PC-9 (cell line): ENCODE measurements at places on chromosomes 7 and 10. TPM values are rescaled to one million over a fixed set of nuclear protein-coding genes. Genes with fewer than 3 reads are reported as not detected.
A peak's percentile ranks its signal among the peaks of the same experiment; 100 is the strongest.

ZNF32 gene
- total RNA-seq, result 9.8 and 16.8 TPM in 2 replicates

HPS1 gene
- 43.2 and 47.0 TPM in 2 replicates for total RNA-seq

SPAG6 gene
- total RNA-seq, result 0.55 TPM in 1 of 2 replicates, not detected in the other

LRRC4 gene
- total RNA-seq, result 0.10 and 0.39 TPM in 2 replicates

DYNC1I1 gene
- total RNA-seq, result not detected in 2 replicates

PON1 gene
- not detected in 2 replicates for total RNA-seq

SFMBT2 gene
- total RNA-seq, result 0.07 TPM in 1 of 2 replicates, not detected in the other

ANKRD61 gene
- total RNA-seq, result 0.37 TPM in 1 of 2 replicates, not detected in the other

CCL26 gene
- total RNA-seq, result not detected in 2 replicates

SGPL1 gene
- 96.9 and 141 TPM in 2 replicates for total RNA-seq

GPR15LG gene
- total RNA-seq, result not detected in 2 replicates

FAM25A gene
- total RNA-seq, result 8.2 and 11.4 TPM in 2 replicates

KCNIP2 gene
- 4.0 and 5.1 TPM in 2 replicates for total RNA-seq

DNA sequence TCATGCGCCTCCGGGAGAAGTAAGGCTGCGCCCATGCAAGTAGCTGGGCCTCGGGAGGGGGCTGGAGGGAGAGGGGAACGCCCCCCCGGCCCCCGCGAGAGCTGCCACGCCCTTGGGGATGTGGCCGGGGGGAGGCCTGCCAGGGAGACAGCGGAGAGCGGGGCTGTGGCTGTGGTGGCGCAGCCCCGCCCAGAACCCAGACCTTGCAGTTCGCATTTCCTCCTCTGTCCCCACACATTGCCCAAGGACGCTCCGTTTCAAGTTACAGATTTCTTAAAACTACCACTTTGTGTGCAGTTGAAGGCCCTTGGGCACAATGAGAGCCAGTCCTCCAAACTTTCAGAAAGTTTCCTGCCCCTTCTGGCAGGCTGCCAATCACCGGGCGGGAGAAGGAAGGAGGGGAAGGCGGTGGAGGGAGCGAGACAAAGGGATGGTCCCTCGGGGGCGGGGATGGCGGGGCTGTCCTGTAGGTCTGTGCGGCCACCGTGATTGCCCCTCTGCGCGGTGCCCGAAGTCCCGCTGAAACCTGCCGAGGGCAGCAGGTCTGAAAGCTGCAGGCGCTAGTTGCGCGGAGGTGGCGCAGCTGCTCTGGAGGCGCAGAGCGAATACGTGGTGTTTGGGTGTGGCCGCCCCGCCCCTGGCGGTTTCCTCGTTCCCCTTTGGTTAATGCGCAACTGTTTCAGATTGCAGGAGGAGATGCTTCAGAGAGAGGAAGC is 2.1 kb downstream of the VIM start:
- peak overlapping the region; percentile 75 for H3K4me3 ChIP-seq
- H3K36me3 ChIP-seq, result no peaks in the 10 kb centered on the region
- DNase-seq, result peak; percentile 80
- H3K27me3 ChIP-seq, result peaks cover 13% of the 10 kb centered on the region; the same call in 1 of the 2 replicates

GRCh38 chr7:67743501-67743900 is 746.9 kb downstream of the TYW1 start:
- H3K27me3 ChIP-seq, result 0 out of 2 replicates have a peak, but pooled peaks cover 5% of the 10 kb centered on the region
- no peak overlapping the region for H3K4me3 ChIP-seq
- no peaks in the 10 kb centered on the region for H3K36me3 ChIP-seq
- no peak for DNase-seq

GRCh38 chr10:11026773-11027172 is 9.1 kb downstream of the CELF2 start:
- no peaks in the 10 kb centered on the region for H3K4me1 ChIP-seq

DNA sequence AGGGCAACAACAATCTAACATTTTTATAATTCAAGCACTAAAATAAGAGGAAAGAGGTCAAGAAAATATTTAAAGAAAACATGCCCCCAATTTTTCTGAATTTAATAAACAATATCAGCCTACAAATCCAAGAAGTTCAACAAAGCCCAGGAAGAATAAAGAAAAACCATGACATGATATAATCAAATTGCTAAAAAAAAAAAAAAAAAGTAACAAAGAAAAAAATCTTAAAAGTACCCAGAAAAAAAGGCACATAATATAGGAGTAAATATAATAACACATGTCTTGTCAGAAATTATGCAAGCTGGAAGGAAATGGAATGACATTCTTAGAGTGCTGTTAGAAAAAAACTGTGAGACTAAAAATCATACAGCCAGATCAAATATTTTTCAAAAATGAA is 151.4 kb downstream of the IMMP2L start:
- no peak for DNase-seq
- H3K27me3 ChIP-seq, result no peaks in the 10 kb centered on the region
- no peaks in the 10 kb centered on the region for H3K4me1 ChIP-seq

DNA sequence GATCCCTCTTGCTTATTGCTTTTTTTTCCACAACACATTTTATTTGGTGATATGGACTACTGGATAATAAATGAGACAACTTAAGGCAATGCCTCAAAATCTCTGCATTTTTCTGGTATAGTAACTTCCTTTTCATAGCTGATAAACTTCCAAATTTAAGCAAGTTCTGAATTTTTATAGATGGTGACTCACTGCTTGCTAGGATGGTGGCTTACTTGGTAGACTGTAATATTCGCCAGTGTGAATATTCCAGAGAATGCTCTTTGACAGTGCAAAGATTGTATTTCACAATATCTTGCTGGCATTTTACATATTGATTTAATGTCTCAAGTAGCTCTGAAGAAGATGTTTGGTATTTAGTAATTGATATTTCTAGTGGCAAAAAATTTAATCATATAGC is 472.4 kb downstream of the TFEC start:
- no peaks in the 10 kb centered on the region for H3K4me1 ChIP-seq
- H3K27ac ChIP-seq, result no peak overlapping the region
- no peak overlapping the region for H3K4me3 ChIP-seq

GRCh38 chr10:98611436-98611835 is 164.7 kb upstream of the HPS1 start:
- H3K27me3 ChIP-seq, result peaks cover 16% of the 10 kb centered on the region; the same call in 1 of the 2 replicates
- no peak for DNase-seq
- no peak overlapping the region for H3K27ac ChIP-seq
- no peaks in the 10 kb centered on the region for H3K36me3 ChIP-seq

GRCh38 chr10:14377591-14378175 is 47.0 kb upstream of the FRMD4A start:
- no peaks in the 10 kb centered on the region for H3K36me3 ChIP-seq
- H3K4me3 ChIP-seq, result no peak overlapping the region
- DNase-seq, result no peak
- peaks cover 69% of the 10 kb centered on the region for H3K27me3 ChIP-seq
- no peaks in the 10 kb centered on the region for H3K4me1 ChIP-seq
- H3K27ac ChIP-seq, result no peak overlapping the region

- peaks cover 54% of the 10 kb centered on the region for H3K4me1 ChIP-seq
- 0 out of 2 replicates have a peak overlapping the region, but pooled peaks have one; percentile 27 for H3K27ac ChIP-seq
- H3K4me3 ChIP-seq, result peak overlapping the region; percentile 77
- H3K36me3 ChIP-seq, result peaks cover 40% of the 10 kb centered on the region
- peak; percentile 80 for DNase-seq
- no peaks in the 10 kb centered on the region for H3K27me3 ChIP-seq
Observed at GRCh38 chr7:44881610-44882009, 3.7 kb downstream of the PURB start.

DNA sequence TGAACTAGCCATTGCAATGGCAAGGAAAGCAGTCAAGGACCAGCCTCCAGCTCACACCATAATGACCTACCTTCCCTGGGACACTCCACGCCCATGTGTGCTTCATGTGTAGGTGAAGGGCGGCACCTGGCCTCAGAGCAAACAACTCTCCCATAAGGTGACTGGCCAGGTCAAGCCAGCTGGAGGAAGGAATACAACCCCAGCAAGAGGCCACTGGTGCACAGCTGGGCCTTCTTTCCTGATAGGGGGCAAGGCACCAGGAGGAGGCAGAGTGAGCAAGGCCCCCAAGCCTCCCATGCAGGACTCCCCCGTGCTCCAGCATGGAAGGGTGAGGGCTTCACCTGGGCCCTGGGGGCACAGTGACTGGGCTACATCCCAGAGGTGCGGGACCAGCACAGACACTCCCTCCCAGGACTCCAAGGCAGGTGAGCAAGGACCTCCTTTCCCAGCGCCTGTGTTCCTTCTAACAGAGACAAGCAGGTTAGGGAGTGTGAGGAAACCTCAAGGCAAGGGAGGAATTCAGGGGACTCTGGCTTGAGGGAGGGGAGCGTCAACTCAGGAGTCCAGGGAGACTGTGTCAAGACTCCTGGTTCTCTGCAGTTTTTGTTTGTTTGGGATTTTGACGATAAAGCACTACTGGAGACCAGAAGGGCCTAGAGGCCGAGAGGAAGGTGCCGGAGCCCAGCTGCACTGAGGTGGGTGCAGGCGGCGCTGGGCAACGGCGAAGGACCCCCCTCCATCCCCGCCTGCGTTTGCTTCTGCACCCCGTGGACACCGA is 1.7 kb downstream of the PTPRN2 start:
- no peak for DNase-seq
- no peak overlapping the region for H3K27ac ChIP-seq
- no peak overlapping the region for H3K4me3 ChIP-seq
- H3K4me1 ChIP-seq, result peaks cover 23% of the 10 kb centered on the region
- peaks cover 47% of the 10 kb centered on the region for H3K27me3 ChIP-seq

DNA sequence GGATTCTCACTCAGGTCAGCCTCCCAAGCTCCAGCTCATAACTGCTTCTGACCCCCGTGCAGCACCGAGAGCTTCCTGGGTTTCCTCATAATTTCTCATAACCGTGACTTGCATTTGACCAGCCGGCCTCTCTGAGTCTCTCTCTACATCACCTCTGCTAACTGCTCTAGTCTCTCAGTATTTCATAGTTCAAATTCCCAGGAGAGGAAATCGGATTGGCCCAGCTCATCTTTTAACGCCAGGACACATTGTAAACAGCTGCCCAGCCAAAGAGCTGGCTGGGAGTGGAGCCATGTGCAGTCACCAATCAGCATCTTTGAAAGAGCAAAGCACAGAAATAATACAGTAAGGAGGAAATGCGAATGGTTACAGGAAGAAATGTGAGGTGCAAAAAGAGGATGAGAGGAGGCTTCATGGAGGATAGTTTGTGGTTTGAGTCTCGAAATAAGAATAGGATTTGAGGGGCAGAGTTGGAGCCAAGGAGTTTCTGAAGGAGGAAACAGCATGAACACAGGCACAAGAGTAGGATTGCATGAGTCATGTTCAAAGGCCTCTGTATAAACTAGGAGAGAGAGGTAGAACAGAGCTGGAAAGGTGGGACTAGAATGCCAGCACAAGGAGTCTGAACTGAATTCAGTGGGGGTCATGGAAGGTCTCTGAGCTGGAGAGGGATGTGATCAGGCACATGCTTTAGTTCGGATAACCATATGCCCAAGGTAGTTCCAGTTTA is 15.2 kb upstream of the LBX1 start:
- H3K27me3 ChIP-seq, result peaks cover 20% of the 10 kb centered on the region
- H3K27ac ChIP-seq, result no peak overlapping the region
- no peak for DNase-seq

GRCh38 chr7:81414411-81414810 is 355.4 kb downstream of the HGF start:
- DNase-seq, result peak; percentile 3
- no peak overlapping the region for H3K27ac ChIP-seq
- H3K27me3 ChIP-seq, result no peaks in the 10 kb centered on the region
- H3K4me3 ChIP-seq, result no peak overlapping the region
- H3K36me3 ChIP-seq, result no peaks in the 10 kb centered on the region

GRCh38 chr7:155361346-155361680 is 63.6 kb downstream of the INSIG1 start:
- no peak overlapping the region for H3K4me3 ChIP-seq
- peaks cover 94% of the 10 kb centered on the region for H3K27me3 ChIP-seq
- H3K36me3 ChIP-seq, result no peaks in the 10 kb centered on the region
- no peaks in the 10 kb centered on the region for H3K4me1 ChIP-seq
- H3K27ac ChIP-seq, result no peak overlapping the region

- H3K36me3 ChIP-seq, result no peaks in the 10 kb centered on the region
- no peak overlapping the region for H3K4me3 ChIP-seq
- H3K4me1 ChIP-seq, result no peaks in the 10 kb centered on the region
- no peak for DNase-seq
Observed at GRCh38 chr10:109895095-109895818, 28.1 kb downstream of the XPNPEP1 start.

DNA sequence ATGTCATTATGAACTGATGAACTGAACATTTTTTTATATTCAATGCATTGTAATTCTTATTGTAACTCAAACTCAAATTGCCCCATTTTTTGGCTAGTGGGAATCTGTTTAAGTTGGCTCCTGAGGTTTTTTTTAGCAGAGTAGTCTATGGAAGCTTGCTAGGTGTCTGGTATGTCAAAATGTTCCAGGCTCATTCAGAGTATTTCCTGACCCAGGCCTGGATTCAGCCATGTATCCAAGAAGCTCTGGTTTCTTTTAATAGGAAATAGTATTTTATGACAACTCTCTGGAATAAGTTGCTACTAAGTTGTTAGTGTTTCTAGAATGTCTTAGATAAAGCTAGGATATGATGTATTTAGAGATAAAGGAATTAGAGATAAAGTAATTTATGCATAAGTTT is 288.0 kb downstream of the ARL4A start:
- DNase-seq, result no peak
- no peaks in the 10 kb centered on the region for H3K36me3 ChIP-seq
- no peaks in the 10 kb centered on the region for H3K27me3 ChIP-seq
- no peaks in the 10 kb centered on the region for H3K4me1 ChIP-seq
- no peak overlapping the region for H3K27ac ChIP-seq
- no peak overlapping the region for H3K4me3 ChIP-seq

GRCh38 chr10:15316871-15317464 is 54.1 kb downstream of the FAM171A1 start:
- no peak overlapping the region for H3K27ac ChIP-seq
- H3K4me1 ChIP-seq, result no peaks in the 10 kb centered on the region

- no peaks in the 10 kb centered on the region for H3K27me3 ChIP-seq
- peaks cover 47% of the 10 kb centered on the region for H3K4me1 ChIP-seq
- peak; percentile 97 for DNase-seq
- peaks cover 5% of the 10 kb centered on the region; the same call in 1 of the 2 replicates for H3K36me3 ChIP-seq
- peak overlapping the region; percentile 87 for H3K27ac ChIP-seq
- H3K4me3 ChIP-seq, result no peak overlapping the region
Observed at GRCh38 chr7:50953820-50954219, 171.1 kb upstream of the GRB10 start.

GRCh38 chr7:72437061-72437585 is 25.0 kb upstream of the CALN1 start:
- no peak overlapping the region for H3K4me3 ChIP-seq
- no peak overlapping the region for H3K27ac ChIP-seq
- no peaks in the 10 kb centered on the region for H3K36me3 ChIP-seq
- no peak for DNase-seq

GRCh38 chr7:157412021-157412443 is 75.2 kb downstream of the DNAJB6 start:
- no peaks in the 10 kb centered on the region for H3K4me1 ChIP-seq
- H3K27me3 ChIP-seq, result no peaks in the 10 kb centered on the region
- no peak for DNase-seq
- H3K36me3 ChIP-seq, result peaks cover 4% of the 10 kb centered on the region; the same call in 1 of the 2 replicates
- H3K4me3 ChIP-seq, result no peak overlapping the region

- H3K4me1 ChIP-seq, result no peaks in the 10 kb centered on the region
- no peak overlapping the region for H3K27ac ChIP-seq
- H3K4me3 ChIP-seq, result peak overlapping the region; percentile 56; the same call in 1 of the 2 replicates
- DNase-seq, result no peak
- no peaks in the 10 kb centered on the region for H3K36me3 ChIP-seq
Observed at GRCh38 chr10:130135676-130136225, 440 bp upstream of the GLRX3 start.

GRCh38 chr7:111067251-111067650 is 23.7 kb upstream of the LRRN3 start:
- DNase-seq, result no peak
- H3K4me1 ChIP-seq, result no peaks in the 10 kb centered on the region
